ENCODE measurements at places on chromosomes 4 and X.

GRCh38 chr4:69749771-69750170, 10.6 kb downstream of the SULT1B1 start:
- DNase-seq: no peak

DNA sequence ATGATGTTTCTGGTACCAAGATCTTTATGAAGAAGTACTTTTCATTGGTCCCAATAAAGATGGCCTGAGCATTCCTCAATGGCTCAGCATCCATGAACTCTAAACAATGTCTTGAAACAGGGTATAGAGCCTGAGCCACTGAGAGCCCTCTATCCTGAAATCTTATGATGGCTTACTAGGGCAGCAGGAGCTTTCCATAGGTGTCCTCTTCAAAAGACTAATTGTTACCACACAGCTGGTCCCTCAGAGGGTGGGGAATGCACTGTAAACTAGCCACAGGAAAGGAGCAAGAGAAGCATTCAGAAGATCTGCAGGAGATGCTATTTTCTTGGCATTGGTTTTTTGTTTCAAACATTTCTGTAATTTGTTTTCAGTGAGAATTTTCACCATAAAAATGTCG, 5.6 kb upstream of the BANK1 start:
- DNase-seq: no peak

DNA sequence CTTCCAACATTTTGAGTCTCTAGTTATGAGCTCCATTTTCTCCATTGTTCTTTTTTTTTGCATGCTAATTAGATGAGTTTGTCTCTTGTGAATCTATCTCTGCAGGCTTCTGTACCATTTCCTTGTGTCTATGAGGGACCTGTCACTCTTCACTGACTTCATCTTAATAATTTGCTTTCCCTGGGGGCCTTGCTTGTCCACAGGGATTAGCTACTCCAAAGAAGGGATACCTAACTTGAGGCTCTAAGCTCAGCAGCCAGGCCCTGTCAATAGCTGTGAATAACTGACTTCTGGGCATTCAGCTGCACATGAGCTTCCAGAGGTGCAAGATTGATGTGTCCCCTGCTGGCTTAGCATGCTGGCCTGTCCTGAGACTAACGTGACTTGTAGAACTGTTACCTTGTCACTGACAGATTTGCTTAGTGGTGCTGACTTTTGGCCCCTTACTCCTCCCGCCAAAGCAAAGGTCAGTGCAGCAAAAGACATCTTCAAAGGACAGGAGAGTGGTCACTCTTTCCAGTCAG, 124.6 kb downstream of the AFF2 start:
- DNase-seq: no peak

DNA sequence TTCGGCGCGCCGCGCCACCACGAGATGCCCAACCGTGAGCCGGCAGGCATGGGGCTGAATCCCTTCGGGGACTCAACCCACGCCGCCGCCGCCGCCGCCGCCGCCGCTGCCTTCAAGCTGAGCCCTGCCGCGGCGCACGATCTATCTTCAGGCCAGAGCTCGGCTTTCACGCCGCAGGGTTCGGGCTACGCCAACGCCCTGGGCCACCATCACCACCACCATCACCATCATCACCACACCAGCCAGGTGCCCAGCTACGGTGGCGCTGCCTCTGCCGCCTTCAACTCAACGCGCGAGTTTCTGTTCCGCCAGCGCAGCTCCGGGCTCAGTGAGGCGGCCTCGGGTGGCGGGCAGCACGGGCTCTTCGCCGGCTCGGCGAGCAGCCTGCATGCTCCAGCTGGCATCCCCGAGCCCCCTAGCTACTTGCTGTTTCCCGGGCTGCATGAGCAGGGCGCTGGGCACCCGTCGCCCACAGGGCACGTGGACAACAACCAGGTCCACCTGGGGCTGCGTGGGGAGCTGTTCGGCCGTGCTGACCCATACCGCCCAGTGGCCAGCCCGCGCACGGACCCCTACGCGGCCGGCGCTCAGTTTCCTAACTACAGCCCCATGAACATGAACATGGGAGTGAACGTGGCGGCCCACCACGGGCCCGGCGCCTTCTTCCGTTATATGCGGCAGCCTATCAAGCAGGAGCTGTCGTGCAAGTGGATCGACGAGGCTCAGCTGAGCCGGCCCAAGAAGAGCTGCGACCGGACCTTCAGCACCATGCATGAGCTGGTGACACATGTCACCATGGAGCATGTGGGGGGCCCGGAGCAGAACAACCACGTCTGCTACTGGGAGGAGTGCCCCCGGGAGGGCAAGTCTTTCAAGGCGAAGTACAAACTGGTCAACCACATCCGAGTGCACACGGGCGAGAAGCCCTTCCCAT, 1.1 kb downstream of the ZIC3 start:
- no peak for DNase-seq

GRCh38 chr4:83723609-83724008, 187.7 kb downstream of the GPAT3 start:
- DNase-seq: no peak

- DNase-seq: no peak
Measured at GRCh38 chr4:180635281-180635680, 1607.9 kb upstream of the TENM3 start.

GRCh38 chrX:21181232-21181853, 192.9 kb upstream of the CNKSR2 start:
- DNase-seq: no peak

- peak; percentile 61 for DNase-seq
Measured at GRCh38 chr4:110198435-110199416, at the start of gene ELOVL6. Gene ELOVL6 (minus strand): TSS chr4:110198615. CDS start chr4:110198335, 280 bp downstream.

DNA sequence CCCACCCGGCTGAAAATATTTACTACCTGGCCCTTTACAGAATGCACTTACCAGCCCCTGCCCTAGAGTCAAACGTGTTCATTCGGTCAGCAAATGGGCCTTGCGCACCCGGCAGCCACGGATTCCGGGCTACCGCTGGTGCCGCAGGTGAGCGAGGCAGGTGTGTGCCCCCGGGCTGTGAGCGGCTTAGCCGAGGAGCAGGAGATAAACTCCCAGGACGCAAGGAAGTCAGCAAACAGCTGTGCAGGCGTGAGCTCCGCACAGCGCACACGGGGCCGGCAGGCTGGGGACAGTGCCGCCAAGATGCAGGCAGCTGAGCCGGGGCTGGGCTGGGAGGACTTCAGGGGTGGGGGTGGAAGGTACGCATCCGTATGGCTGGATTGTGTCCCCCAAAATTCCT, 211.2 kb upstream of the PSAPL1 start:
- DNase-seq: no peak

DNA sequence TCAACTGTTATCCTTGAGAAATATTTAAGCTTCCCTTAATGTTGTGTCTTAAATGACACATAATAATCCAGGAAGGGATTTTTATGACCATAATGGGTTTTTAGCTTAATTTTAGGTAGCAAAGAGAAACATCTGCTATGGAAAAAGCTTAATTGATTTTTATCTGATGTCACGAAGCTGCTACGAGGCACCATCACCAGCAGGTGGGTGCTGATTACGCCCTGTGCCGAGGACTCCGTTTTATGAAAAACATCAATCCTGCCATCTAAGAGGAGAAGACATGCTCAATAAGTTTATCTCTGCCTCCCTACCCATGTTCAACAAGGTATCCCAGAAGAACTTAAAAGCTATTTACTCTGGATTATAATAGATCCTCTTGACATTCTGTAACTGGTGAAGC, 280.6 kb upstream of the ZFP42 start:
- DNase-seq: no peak

DNA sequence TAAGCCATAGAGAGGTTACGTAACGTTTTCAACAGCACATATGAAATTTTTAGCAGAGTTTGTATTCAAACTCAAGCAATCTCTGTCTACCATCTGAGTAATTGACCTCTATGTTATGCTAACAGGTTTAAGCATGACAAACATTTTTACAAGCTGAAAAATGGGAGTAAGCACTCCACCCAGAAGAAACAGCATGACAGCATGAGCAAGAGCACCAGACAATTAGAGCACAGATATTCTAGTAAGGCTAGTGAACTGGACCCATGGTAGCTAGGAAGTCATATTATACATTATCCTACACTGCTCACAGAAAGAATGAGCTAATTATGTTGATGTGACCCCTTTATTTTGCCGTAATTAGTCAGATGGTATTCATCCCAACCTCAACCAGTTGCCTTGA, 200.5 kb downstream of the PABPC4L start:
- no peak for DNase-seq

- DNase-seq: no peak
Measured at GRCh38 chr4:152278172-152278504, 257.8 kb downstream of the FBXW7 start.

DNA sequence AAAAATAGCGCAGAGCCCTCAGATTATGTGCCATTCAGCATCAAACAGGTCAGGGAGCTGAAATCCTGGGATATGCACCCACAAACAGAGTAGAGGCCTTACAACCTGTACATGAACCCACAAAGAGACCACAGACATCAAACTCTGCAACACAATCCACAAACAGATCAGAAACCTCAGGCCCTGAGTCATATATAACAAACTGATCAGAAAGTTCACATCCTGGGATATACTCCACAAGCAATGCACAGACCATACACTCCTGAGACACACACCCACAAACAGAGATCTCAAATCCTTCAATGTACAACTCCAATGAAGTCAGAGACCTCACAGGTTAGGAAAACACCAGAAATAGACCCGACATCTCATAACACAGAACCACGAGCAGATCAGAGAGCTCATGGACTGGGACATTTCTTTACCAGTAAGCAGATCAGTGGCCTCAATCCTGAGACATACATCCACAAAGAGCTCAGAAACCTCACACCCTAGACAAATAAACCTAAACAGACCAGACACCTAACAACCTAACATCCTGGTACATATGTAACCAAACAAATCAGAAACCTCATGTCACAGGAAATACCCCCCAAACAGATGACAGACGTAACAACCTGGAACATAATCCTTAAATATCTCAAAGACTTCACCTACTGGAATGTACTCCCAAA, 24.2 kb downstream of the SUV39H1 start:
- DNase-seq: no peak

- DNase-seq: no peak
Measured at GRCh38 chr4:124449881-124450280, 262.7 kb downstream of the ANKRD50 start.

DNA sequence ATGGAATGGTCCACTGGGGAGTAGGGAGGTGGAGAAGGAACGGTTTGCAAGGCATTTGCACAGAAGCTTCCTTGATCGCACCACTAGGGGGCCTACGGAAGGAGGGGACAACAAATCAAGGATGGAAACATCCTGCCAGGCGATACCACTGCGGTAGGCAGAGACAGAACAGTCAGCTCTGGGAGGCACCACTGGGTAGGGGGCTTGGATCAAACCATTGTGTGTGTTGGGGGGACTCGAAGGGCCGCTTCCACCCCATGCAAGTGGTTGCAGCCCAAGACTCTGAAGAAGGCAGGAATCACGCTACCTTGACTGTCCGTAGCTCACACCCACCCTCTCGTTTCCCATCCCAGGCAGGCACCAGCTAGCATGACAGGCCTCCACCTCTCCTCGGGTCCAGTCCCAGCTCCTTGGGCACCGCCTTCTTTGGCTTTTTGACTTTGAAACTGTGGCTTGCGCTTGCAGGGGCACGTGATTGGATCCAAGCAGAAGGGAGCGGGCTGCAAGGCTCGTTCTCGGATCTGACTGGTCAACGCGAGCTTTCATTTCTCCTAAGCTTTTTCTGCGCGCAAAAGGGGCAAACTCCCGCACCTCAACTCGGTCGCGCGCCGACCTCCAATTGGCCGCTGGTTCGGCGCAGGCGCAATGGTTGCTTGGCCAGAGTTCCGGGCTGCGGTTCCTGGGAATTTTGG, 28.4 kb downstream of the GAGE1 start:
- DNase-seq: peak; percentile 39

DNA sequence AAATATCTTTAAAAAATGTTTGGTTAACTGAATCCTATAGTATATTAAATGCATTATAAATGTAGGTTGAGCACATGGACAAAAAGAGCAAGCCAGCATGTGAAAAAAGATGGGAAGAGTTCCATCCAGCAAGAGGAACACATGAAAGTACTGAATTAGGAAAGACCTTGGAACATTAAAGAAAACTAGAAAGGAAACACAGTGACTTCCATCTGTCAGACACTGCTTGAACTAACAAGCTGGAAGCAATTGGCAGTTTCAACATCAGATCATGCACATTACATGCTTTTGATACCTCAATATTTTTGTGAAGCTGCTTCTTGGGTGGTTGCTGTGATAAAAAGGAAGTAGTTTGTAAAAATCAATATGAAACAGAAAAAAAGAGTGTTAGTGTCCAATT, 626.8 kb upstream of the GNPDA2 start:
- no peak for DNase-seq

GRCh38 chrX:148259990-148260389, 240.4 kb upstream of the AFF2 start:
- no peak for DNase-seq

DNA sequence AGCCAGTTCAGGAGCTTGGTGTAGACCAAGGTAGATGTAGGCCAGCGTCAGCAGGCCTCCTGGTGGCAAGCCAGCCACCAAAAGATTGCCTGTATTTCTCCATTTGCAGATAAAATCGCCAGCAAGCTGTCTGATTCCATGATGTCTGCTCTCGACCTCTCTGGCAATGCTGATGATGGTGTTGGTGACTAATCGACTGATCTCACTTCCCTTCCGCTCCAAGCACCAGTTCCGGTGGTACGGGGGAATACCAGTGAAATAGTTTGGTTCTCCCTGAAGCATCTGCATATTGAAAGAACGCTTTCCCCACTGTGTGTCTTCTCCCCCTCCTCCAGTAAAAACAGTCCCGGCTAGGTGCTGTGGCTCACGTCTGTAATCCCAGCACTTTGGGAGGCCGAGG, 30.4 kb downstream of the GNL3L start:
- DNase-seq: no peak

GRCh38 chr4:37101686-37102085, 142.9 kb upstream of the NWD2 start:
- no peak for DNase-seq

GRCh38 chr4:36141186-36141585, 103.1 kb downstream of the ARAP2 start:
- no peak for DNase-seq

GRCh38 chr4:124726269-124726668, 13.7 kb upstream of the ANKRD50 start:
- no peak for DNase-seq

- DNase-seq: no peak
Measured at GRCh38 chr4:120431180-120431579, 364.5 kb upstream of the MAD2L1 start.

DNA sequence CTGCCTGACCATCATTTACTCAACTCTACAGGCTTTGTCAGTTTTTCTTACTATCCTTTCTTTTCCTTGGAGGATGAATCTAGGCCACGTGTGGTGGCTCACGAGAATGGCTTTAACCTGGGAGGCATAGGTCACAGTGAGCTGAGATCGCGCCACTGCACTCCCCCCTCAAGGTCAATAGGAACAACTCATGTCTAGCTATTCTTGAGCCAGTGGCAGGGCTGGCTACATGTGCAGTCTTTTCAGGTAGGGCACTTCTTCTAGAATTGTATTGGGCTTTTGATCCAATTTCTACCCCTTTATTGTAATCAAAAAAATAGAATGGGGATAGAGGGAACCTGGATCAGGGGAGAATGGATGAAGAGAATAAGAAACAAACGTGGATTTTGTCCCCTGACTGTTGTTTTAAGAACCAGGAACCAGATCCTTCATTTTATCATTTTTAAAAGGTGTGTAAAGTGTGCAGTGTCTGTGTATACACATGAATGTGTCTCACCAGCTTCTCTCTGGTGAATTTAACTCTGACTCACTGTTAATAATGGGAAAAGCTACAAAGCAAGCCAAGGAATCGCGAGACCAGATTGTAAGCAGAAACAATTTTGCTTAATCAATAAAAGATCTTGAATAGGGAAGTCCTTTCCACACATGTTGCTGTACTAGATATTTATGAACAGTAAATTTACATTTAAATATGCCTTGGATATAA, 283.9 kb upstream of the GPC4 start:
- no peak for DNase-seq

Data from GM13976 (cell line).